Stimulated activated CD8-positive, alpha-beta memory T cell treated with anti-CD3 and anti-CD28 coated beads, Interleukin-4, amount 100 ng/mL, for 48 hours (primary cell): ENCODE measurements at places on chromosomes 3 and 15.

- no peak for DNase-seq
These were observed 40.4 kb upstream of the PXYLP1 start for GRCh38 chr3:141191097-141191749.

- no peak for DNase-seq
These were observed 30.9 kb upstream of the MANF start for GRCh38 chr3:51354172-51354571.

- DNase-seq, result peak; percentile 5
These were observed 22.5 kb downstream of the SLC6A20 start for GRCh38 chr3:45773714-45774449.

DNA sequence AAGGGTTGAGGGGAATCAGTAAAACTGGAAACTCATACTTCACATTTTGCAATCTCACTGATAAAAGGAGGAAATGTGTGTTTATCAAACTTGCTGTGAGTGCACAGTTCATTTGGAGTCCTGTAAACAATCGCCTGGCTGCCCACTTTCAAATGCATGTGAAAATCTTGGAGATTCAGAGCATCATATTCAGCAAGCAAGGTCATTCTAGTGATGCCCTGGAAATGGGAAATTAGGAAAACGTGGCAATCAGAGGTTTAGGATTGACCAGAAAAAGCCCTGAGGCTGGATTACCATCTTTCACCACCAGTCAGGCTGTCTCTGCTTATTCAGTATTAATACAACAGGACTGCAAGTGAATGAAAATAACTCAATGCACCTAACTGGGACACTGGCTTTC lies 23.9 kb downstream of the DPH6 start:
- DNase-seq, result no peak
